ENCODE measurements at places on chromosomes 3 and 15.

- DNase-seq, result no peak
Measured at GRCh38 chr3:29137601-29138000, 143.3 kb upstream of the RBMS3 start.

DNA sequence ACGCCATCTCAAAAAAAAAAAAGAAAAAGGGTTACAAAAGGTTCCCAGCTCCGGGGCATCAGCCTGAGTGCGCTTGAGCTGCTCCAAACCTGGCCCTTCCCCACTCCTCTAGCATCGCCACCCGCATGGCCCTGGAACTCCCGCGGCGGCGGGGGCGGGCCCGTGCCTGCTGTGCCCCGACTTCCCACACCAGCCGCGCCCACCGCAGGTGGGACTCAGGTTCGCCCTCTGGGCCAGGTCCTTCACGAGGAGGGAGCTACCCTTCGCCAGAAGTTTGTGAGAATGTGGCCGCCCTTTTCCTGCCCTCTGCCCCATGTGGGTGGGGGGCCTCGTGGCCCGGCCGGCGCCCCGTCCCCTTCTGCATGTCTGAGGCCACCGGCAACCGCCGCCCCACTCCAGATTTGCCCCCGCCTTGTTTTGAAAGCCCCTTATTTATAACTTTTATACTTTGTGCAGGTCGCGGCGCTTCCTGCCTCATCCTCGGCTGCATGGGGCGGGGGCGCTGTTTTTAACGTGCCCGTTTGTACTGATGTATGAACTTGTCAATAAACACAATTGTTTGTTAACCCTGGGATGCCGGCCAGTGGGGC is 507 bp upstream of the JMJD7 start:
- no peak for DNase-seq

- DNase-seq, result no peak
Measured at GRCh38 chr3:157113832-157114505, 46.0 kb downstream of the CCNL1 start.

DNA sequence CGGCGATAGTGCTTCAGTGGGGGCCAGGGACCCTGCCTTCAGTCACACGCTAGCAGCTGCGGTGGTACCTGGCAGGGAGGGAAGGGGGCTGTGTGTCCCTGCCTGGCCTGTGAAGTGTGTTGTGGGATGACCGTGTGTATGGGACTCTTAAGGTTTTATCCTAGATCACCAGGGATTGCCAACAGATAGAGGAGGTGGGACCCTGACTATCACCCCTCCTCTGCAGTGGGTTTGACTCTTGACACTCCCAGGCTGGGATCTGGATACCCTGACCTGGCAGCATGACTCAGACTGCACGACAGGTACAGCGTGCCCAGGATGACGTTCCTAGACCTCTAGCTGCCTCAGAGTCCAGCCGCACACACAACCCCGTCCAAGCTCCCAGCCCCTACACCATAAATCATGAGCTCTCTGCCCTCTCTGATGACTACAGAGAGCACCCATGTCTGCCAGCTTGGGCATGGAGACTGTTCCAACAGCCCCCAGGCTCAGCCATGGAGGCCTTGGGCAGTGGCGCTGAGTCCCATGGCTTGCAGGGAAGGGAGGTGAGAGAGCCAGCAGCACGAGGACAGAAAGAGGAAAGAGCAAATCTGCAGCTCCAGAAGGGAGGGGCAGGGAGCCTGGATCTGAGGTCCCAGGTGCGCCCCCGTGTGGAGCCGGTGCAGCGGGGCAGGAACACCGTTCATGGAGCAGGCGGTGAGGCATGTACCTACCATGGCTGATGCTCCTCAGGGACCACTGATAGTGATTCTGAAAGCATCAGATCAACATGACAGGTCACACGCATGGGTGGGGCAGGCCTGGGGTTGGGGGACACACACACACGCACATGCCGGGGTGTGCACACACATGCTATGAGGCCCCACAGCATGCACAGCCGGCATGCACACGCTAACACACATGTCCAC is 71.0 kb downstream of the ADAMTS7 start:
- no peak for DNase-seq

- no peak for DNase-seq
Measured at GRCh38 chr3:71511446-71511845, 72.1 kb downstream of the FOXP1 start.

- DNase-seq, result no peak
Measured at GRCh38 chr15:73394782-73395181, 26.0 kb upstream of the HCN4 start.

GRCh38 chr15:73964736-73965093 is 27.4 kb downstream of the STOML1 start:
- no peak for DNase-seq

- no peak for DNase-seq
Measured at GRCh38 chr3:24843955-24844354, 349.3 kb upstream of the THRB start.

GRCh38 chr3:141039589-141039988 is 11.6 kb upstream of the SPSB4 start:
- DNase-seq, result no peak

- DNase-seq, result no peak
Measured at GRCh38 chr3:193207290-193208273, 33.4 kb upstream of the PLAAT1 start.

- no peak for DNase-seq
Measured at GRCh38 chr3:155727836-155728235, 17.0 kb downstream of the PLCH1 start.

- DNase-seq, result no peak
Measured at GRCh38 chr3:178263236-178263916, 272.9 kb upstream of the KCNMB2 start.

DNA sequence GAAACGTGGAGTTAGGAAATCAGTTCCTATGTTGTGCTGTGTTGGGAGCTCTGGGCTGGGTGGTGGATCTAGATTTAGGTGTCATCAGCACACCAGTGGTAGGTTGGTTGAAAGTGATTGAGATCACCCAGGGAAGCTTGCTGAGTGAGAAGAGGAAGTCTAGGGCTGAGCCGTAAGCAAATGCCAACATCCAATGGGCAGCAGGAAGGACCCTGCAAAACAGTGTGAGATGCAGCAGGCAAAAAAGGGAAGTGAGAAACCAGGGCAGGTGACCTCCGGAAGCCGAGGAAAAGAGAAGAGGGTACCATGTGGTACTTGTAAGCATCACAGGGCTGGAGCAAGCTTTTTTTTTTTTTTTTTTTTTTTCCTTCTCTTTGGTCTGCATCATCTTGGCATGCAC is 15.9 kb upstream of the COPG1 start:
- no peak for DNase-seq

DNA sequence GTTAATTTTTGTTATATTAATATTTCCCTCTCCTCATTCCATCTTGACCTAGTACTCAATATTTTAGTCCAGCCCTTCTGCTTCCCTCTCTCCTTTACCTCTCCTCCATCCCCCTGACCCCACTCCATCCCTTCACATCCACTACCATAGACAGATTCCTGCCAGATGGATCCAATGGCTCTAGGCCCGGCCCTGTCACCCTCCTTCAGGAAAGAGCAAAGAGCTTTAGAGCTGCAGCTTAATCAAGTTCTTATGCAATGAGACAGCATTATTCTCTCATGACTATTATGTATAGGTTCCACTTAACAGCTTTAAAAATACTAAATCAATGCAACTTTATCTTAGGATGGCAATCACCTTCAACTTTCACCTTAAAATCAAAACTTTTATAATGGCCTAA is 200.7 kb upstream of the TTC14 start:
- DNase-seq, result no peak

DNA sequence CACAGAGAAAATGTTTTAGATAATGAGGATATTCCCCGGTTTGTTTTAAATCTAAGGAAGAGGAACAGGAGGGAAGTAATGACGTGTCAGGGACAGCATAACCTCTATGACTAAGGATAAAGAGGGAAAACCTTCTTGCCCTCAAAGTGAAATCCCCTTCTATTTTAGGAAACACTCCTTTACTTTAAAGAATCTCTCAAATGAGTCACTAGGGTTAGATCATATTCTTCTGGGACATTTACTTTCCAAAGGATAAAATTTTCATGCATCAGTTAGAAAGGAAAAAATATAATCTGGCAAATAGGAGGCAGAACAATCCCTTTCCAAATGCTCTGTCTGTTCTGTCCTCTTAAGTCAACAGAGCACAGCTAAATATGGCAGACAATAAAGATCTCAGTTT is 43.2 kb upstream of the UBE2E2 start:
- no peak for DNase-seq

DNA sequence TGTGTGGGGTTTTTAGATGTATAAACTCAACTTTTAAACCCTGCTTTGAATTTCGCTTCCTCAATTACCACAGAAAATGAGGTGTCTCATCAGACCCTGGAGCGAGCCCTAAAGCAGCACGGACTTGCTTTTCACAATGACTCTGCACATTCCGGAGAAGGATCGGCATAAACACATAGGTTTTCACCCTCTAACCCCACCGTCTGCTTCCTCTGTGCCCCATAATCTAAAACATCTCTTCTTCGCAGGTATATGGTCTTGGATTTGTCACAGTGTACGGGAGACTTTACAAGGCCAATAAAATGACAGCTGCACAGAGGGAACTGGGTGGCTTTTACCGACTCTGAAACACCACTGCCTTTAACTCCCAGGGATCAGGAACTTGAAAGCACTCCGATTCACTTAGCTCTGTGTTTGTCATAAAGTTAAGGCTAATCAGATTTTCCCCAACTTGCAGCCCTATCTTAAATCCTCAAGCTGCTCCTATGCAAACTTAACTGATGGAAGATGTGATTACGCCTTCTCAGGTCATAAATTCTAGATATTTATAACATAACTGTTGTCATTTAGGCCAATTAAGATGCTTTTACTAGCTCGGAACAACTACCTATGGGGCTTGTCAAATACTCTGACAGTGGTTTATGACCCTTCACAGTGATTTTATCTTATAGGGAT is 133.4 kb upstream of the WNT5A start:
- DNase-seq, result no peak

- no peak for DNase-seq
Measured at GRCh38 chr3:149443545-149443912, 31.0 kb upstream of the TM4SF4 start.

DNA sequence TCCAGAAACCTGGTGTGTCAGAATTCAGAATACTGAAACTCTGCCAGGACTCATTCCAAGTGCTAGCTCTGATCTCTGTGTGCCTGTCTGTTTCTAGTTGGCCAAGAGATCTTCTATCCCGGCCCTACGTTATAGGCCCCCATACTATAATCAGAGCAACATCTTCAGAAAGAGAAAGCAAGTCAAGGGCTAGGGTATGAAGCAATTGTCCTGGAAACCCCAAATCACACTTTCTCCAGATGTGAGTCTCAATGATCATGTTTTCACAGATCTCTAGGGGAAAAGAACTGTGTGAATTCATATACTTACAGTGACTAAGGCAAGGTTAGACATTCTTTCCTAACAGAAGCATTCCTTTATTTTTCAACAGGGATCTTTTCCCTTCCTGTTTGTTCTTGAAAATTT is 309.7 kb downstream of the SLC9A9 start:
- DNase-seq, result no peak

DNA sequence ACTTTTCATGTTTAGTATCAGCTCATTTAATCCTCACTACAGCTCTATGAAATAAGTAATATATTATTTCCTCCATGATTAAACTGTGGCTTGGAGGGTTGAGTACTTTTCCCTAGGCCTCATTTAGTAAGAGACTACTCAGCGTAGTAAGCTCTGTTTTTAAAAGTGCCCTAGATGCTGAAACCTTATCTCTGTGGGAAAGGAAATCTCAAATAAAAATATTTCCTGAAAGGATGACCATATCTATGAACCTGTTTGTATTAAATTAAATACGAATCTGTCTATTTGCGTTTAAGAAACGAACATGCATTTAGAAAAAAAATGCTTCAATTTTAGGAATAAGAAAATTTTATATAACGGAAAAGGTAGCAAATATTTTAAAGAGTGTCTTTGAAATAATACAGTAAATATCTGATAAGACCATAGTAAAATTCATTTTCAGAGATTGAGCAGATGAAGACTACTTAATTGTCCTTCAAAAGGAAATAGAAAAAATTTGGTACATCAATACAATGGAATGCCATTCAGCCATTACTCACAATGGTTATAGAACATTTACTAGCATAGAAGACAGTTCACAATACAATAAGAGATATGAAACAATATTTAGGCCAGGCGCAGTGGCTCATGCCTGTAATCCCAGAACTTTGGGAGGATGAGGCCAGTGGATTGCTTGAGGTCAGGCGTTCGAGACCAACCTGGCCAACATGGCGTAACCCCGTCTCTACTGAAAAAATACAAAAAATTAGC is 56.2 kb downstream of the ATG7 start:
- DNase-seq, result no peak

GRCh38 chr3:52218454-52218853 is 7.0 kb downstream of the TLR9 start:
- DNase-seq, result no peak

DNA sequence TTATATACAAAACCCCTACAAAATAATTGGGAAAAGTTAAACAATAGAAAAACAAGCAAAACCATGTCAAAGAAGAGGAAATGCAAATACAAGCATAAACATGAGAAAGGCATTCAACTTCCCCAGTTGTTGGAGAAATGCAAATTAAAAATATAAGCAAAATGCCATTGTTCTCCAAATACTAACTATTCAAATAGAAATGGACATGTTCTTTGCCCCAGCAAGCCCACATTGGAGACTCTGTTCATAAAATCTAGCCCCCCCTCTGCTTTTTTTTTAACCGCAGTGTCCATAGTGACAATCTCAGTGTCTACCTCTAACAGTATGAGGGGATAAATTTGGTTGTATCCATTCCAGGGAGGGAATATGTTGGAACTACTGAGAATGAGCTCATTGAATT is 59.7 kb upstream of the LCTL start:
- DNase-seq, result no peak

GRCh38 chr15:99345832-99346462 is 94.7 kb downstream of the LRRC28 start:
- no peak for DNase-seq

- DNase-seq, result no peak
Measured at GRCh38 chr3:110314512-110315114, 757.0 kb upstream of the NECTIN3 start.

GRCh38 chr3:13193320-13194284 is 120.4 kb upstream of the IQSEC1 start:
- DNase-seq, result no peak

DNA sequence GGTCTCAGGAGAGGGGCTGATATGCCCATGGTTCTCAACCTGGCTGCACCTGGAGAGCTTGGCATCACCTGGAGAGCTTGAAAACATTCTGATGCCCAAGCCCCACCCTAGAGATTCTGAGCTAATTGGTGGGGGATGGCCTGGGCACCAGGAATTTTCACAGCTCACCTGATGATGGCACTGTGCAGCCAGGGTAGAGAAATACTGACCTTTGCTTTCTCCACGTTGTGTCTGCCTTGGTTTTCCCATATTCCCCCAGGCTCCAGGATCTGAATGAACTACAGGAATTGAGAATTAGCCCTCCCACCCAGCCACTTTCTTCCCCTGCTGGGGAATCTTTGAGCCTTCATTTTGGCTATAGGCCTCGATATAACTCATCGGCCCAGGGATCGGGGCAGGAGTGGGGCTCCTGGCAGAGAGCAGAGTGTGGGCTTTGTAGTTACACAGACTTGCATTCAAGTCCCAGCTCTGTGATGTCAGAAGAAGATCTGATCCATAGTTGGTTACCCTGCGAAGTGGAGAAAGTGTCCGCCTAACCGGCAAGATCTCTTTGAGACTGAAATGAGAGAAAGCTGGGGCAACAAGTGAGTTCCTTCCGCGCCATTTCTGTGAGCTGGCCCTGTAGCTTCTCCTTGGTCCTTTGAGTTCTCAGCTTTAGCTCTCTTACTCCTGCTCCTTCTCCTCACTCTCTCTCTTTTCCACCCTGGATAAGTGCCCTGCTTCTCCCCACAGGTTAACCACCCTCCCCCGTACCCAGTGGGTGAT is 33.1 kb upstream of the UBE2Q2 start:
- no peak for DNase-seq
